ENCODE measurements at places on chromosomes 2 and 18.

DNA sequence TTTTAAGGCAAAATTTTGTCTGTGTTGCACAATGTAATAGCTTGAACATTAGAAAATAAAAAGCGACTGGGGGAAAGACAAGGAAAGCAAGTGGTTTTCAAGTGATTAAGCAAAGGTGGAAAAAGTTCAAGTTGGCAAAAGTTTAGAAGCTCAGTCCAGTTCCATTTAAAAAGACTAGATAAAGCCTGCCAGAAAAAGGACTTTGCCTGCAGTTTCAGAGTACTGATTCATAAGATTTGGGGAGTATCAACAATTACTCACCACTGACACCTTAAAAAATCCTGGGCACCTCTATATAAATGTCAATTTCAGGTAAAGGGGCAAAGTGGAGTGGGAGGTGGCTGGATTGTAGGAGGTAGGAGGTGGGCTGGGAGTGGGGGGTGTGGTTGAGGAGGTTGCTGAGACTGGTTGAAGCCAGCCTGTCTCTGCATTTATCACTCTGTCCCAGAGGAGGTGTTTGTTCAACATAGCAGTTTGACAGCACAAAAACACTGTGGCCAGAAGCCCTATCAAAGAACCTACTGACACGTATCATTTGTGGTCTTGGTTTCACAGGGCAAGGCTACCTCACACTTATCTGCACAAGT is 14.6 kb downstream of the ZEB2 start:
- DNase-seq = peak; percentile 74

- DNase-seq = no peak
Observed at GRCh38 chr2:161124201-161124600, 36.0 kb upstream of the TANK start.

- no peak for DNase-seq
Observed at GRCh38 chr2:106869512-106870275, 16.3 kb downstream of the ST6GAL2 start.

- DNase-seq = peak; percentile 8
Observed at GRCh38 chr18:63578357-63578958, 8.7 kb upstream of the SERPINB13 start.

GRCh38 chr2:172361360-172361759 is 66.0 kb upstream of the ITGA6 start:
- DNase-seq = no peak

- no peak for DNase-seq
Observed at GRCh38 chr2:240916571-240917008, 10.5 kb downstream of the CROCC2 start.

DNA sequence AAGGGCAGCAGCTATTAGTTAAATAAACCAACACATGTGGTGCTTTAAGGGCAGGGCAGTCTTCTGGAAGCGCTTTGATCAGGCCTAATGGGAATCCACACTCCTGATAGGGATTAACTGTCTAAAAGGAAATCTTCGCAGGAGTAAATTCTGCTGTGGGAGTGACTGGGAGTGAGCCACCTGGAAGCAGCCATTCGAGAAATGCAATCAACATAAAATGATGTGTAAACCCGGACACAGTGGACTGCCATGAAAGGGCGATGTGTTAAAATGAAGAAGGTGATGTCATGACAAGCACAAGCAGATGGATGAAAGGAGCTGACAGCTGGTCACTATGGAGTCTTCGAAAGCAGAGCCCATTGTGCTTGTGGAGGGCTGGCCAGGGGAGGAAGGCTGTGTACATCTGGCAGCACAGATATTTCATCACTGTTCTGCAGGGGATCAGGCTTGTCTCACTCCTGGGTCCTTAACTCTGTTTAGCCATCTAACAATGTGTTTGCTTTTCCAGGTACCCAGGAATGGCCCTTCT is 24.8 kb upstream of the GALNT14 start:
- DNase-seq = no peak

GRCh38 chr2:127589358-127589757 is 53.9 kb downstream of the MYO7B start:
- no peak for DNase-seq

GRCh38 chr18:35474884-35475283 is 22.9 kb downstream of the INO80C start:
- DNase-seq = no peak

DNA sequence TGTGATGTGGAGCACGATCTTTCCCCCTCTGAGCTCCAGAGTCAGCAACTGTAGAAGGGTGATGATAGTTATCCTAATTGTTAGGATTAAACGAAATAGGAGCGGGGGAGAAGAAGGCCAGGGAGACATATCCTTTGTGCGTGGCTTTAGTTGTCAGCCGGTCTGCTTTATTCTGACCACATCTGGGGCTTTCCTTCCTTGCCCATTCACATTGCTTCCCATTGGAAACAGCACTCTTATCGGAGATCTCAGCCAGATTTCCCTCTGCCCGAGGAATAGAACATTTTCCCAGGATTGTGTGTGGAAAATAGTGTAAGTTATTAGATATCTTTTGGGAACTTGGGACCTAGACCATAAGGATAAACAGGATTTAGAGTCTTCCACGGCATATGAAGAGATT is 1.5 kb downstream of the RALB start:
- no peak for DNase-seq

DNA sequence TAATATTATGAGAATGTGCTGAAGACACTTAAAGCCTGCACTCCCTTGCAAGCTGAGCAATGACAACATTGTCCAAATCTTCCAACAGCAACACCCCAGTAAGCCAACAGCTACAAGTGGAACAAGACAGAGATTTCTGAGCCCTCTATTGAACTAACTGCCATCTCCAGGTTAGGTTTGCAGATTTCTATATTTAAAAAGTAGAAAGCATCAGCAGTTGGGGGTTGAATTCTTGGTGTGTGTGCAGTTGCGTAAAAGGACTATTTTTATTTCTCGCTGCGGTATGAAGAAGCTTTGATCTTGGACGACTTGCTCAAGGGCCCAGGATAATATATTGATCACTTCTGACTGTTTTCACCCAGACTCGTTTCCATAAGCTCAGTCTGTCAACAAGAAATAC is 106.2 kb upstream of the ZFP36L2 start:
- DNase-seq = no peak

GRCh38 chr2:218003281-218003944 is 618 bp upstream of the TNS1 start:
- no peak for DNase-seq

DNA sequence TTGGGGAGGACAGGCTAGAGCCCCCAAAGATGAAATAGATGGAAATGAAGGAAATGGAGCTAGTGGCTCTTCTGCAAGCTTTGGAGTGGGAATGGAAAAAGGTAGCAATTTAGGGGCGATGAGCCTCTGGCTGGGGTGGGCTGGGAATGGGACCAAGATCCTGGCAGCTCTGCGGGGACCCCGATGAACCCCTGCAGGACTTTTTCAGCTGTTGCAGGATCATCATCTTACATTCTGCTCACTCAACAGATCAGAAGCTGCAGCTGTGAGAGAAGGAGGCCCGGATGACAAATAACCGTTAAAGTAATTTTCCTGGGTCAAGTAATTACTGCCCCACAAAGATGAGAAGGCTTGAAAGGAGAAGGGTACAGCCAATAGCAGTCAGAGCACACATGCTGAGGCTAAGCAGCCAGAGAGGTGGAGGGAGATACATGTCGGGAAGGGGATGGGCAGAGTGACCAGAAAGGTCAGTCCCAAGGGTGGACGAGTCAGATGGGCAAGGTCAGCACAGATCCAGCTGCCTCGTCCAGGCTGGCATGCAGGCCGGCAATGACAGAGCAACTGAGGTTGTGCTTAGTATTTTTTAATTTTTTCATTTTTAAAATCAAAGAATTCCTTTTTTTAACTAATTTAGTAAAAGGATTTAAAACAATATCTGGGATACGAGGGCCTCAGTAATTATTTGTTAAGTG is 245.0 kb upstream of the RAB6C start:
- DNase-seq = no peak

DNA sequence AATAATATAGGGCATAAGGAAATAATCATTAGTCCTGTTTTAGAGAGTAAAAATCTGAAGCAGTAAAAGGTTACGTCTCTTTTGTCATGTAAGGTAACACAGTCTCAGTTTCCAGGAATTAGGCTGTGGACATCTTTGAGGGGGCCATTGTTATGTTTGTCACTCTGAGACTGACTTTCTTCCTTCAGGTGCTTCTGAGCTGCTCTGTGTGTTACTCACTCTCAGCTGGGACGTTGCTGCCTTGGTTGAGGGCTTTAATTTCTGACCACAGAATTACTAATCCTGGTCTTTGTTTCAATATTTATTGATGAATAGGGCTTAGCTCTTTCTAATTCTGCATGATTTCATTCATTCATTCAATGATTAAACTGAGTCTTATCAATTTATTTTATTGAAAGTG is 55.9 kb upstream of the SLC38A11 start:
- DNase-seq = no peak

Measured in CD4-positive, alpha-beta T cell treated with Interleukin-17A for 1 hour (primary cell).